ENCODE measurements at places on chromosomes 4 and X. TPM values are rescaled to one million over a fixed set of nuclear protein-coding genes. Genes with fewer than 3 reads are reported as not detected.

Gene AVPR2
- not detected for polyA plus RNA-seq

Gene SOX3
- polyA plus RNA-seq: not detected

Gene PAGE1
- polyA plus RNA-seq: not detected

Gene ADH1B
- polyA plus RNA-seq: 0.15 TPM

Gene DMRTC1
- not detected for polyA plus RNA-seq

Gene IRS4
- polyA plus RNA-seq: not detected

Gene FGFBP1
- polyA plus RNA-seq: not detected

Gene AFP
- 0.96 TPM for polyA plus RNA-seq

Gene GAGE2A
- not detected for polyA plus RNA-seq

Gene MSX1
- polyA plus RNA-seq: 16.8 TPM

Gene MAGEA1
- polyA plus RNA-seq: not detected

Gene NELFA
- 23.9 TPM for polyA plus RNA-seq

Gene MBNL3
- 0.88 TPM for polyA plus RNA-seq

Data from GM23248 (cell line).